ENCODE measurements at places on chromosomes 12 and 14.

DNA sequence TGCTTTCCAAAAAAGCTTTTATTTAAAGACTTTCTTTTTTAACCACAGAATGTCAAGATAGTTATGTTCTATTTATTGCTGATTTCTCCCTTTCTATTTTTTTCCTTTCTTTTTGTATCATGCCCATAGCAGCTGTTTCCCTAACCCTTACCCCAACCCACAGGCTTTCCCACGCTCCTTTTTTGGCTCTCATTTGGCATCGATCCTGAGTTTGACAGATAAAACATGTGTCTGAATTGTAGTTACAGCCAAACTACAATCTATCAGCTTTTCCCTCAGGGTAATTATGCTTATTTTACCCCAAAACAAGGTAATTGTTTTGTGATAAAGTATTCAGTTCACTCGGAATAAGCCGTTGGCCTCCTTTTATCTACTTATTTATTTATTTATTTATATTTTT is 46.7 kb downstream of the PDE3A start:
- no peak for DNase-seq

GRCh38 chr14:33570694-33571310 is 380.1 kb downstream of the EGLN3 start:
- DNase-seq, result no peak

GRCh38 chr12:10716704-10717315 is 6.3 kb downstream of the YBX3 start:
- no peak for DNase-seq

GRCh38 chr12:131091976-131092691 is 138.4 kb downstream of the ADGRD1 start:
- no peak for DNase-seq

DNA sequence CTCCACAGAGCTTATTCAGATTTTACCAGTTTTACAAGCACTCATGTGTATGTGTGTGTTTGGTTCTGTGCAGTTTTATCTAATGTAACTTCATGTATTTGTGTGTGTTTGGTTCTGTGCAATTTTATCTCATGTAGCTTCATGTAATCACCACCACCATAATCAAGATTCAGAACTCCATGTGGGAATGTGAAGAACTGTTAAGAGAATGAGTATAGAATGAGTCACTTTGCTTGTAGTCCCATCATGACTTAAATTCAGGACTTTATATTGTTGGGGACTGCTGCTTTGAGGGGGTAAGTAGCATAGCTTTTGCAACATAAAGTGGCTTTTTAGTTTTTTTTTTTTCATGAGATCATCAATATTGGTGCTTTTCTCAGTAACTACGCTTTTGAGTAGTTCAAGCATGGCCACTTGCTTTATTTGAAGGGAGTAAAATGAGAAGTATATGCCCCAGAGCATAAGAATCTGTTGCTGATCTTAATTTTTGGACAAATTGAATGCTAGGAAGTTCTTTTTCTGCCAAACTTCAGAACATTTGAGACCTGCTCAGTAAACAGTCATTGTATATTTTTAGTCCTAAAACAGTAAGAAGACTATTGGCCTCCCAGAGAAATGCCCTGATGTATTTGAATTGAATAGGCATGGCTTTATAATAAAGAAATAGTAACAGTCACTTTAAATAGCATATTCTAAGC is 28.8 kb downstream of the PROX2 start:
- DNase-seq, result no peak

All from GM18507 (cell line).